GM04504 (cell line): ENCODE measurements at places on chromosomes 12 and 14.

DNA sequence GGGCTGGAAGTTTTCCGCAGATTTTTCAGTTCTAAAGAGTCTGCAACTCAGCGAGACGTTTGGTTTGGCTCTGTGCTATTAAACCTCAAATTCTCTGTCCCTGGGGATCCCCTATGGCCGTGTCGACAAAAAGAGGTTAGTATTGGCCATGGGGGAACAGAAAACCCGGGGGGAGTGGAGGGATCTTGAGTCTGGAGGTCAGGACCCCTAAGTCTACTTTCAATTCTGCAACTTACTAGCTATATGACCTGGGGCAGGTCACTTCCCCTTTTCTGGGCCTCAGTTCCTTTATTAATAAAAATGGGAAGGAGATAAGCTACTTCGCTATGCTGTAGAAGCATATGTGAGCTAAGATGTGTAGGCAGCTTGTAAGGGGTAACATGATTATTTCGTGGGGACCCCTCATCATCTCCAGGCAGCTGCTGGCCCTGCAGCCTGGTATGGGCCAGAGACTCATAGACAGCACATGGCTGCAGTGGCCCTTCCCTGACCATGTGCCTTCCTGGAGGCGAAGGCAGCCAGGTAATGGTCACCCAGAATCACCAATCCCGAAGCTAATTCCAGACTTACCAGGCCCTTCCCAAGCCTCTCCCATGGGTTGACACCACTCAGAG lies 8.6 kb downstream of the ASB2 start:
- DNase-seq = no peak

DNA sequence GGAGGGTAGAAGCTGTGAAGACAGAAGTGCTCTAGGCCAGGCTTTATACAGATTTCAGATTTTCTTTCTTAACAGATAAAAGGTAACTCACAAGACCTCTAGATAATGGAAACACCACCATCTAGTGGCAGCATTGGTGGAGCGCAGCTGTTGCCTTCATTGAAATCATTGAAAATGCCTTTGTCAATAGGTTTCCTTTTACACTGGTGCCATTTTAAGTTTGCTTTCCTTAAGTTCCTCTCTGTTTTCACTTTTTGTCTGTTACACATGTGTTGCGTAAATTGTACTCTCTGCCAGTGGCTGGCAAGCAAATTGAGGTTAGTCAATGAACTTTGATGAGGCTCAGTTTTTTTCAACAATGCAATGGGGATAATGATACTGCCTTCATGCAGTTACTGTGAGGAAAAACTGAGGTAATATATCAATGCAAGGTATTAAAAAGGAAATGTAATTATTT lies 31.1 kb downstream of the ALDH1L2 start:
- peak; percentile 41 for DNase-seq

DNA sequence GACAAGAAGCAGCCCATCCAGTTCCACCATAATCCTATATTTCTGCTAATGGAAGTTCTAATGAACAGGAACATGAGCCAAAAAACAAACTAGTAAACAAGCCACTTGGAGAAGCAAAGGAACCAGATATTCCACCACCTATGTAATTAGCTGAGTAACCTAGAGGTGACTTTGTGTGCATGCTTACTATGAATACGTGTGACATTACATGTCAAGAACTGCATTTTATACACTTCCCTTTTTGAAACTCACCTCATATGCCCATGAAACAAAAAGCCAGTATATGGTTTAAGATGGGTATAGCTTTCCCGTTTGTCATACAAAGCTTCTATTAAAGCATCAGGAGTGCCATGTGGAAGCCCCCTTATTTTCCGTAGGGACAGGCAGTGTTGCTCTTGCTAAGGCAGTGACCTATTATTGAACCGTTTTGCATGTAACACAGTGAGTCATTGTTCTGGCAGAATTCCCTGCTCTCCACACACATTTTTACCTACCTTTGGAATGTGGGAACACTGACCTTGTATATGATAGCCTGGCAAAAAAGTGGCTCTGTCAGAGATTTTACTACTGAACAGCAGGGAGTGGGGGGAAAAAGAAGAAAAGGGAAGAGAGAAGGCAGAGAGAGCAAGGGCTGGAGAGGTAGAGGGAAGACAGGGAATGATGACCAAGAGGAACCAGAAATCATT lies 34.8 kb upstream of the FRMD6 start:
- peak; percentile 79 for DNase-seq

DNA sequence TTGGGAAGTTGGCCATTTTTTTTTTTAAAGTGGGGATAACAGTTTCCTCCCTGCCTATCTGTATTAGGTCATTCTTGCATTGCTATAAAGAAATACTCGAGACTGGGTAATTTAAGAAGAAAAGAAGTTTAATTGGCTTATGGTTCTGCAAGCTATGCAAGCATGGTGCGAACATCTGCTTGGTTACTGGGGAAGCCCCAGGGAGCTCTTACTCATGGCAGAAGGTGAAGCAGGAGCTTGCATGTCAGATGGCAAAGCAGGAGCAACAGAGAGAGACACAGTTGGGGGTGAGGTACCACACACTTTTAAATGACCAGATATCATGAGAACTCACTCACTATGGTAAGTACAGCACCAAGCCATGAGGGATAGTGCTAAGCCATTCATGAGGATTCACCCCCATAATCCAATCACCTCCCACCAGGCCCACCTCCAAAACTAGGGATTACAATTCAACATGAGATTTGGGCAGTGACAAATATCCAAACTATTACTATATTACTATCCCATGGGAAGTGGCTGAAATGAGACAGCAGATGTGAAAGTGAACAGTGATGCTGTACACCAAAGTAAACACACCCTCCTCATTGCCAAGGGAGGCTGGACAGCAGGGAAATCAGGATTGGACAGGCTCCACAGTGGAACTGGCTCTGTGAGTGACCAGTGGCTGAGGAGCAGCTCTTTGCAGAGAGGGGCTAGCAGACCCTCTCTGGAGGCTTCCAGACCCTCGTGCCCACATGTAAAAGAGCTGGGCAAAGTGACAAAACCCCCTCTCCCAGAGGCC lies 40.5 kb downstream of the CRACR2A start:
- no peak for DNase-seq

GRCh38 chr12:130825771-130826150 lies 13.3 kb downstream of the STX2 start:
- no peak for DNase-seq
